ENCODE measurements at places on chromosomes 16 and 17.

DNA sequence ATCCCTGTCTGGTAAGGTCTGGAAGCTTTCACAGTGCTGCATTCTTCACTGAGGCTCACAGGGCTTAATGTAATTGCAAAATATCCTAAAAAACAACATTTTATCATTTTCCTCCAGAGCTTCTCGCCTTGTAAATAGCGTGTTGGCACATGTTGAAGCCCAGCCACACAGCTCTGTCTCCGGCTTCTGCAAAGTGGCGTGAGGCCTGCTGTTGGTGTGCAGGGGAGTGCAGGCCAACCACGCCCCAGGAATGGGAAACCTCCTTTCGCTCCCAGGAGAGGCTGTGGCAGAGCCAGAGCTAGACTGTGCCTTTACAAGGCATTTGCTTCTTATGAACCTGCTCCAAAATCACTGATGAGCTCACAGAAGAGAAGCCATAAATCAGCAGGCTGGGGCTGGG lies 248.2 kb upstream of the MAF start:
- DNase-seq = no peak

GRCh38 chr16:5187402-5187952 lies 89.9 kb upstream of the EEF2KMT start:
- DNase-seq = no peak

DNA sequence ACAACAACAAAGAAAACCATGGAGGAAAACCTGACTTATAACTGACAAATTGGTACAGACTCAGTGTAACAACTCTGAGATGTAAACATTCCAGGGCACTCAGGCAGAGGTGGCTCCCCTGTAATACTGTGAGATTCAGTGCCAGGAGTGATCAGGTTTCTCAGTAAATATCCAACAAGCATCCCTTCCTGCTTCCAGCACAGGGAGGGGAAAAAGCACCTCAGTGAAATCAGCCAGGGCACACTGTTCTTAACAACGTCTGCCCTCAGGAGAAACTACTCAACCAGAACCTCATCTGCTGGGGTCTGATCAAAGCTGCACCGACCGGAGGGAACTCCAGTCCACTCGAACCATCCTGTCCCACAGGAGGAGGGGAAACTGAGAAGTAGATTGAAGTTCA lies 52.3 kb downstream of the AMFR start:
- no peak for DNase-seq

DNA sequence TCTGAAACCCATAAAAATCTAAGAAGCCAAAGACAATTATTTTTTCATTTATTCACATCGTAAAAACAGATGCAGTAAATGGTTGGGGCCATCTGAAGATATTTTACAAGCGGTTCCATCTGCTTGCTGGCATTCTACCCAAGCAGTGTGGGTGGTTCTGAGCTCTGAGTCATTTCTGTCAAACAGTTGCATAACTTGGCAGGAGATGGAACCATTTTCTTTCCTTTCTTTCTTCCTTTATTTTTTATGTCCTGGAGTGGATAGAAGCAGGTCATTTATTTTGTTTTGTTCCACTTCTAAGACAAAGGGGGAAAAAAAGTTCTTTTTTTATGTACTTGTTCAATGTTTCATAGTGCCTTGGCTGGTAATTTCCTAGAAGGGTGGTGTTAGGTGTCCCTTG lies 1151.9 kb upstream of the GOT2 start:
- peak; percentile 66 for DNase-seq

- DNase-seq = no peak
These were observed 173.8 kb downstream of the CDH11 start for GRCh38 chr16:64948056-64948455.

- no peak for DNase-seq
These were observed 575.2 kb upstream of the CDH11 start for GRCh38 chr16:65697065-65697464.

DNA sequence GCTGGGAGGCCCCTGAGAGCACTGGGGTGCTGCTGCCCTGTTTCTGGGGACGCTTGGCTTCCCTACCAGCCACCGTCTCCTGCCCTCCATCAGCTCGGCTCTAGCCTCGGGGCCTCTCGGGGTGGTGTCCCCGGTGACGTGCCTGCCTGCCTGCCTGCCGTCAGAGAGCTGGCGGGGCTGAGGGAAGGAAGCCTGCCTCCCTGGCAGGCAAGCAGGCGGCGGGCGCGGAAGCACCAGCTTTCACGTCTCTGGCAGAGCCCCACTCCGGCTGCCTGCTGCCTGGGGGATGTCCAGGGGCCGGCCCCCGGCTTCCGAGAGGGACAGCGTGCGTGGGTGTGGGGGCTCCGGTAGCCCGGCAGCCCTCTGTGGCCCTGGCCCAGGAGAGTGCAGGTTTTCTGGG lies 9.3 kb downstream of the CENPX start:
- DNase-seq = no peak

- no peak for DNase-seq
These were observed 12.8 kb downstream of the LRRC36 start for GRCh38 chr16:67339453-67339852.

GRCh38 chr17:73541111-73541510 lies 103.1 kb downstream of the SDK2 start:
- no peak for DNase-seq

GRCh38 chr16:30474074-30474452 lies 1.5 kb downstream of the ITGAL start:
- DNase-seq = no peak

- DNase-seq = no peak
These were observed 571 bp downstream of the TIMP2 start for GRCh38 chr17:78924481-78925151.

DNA sequence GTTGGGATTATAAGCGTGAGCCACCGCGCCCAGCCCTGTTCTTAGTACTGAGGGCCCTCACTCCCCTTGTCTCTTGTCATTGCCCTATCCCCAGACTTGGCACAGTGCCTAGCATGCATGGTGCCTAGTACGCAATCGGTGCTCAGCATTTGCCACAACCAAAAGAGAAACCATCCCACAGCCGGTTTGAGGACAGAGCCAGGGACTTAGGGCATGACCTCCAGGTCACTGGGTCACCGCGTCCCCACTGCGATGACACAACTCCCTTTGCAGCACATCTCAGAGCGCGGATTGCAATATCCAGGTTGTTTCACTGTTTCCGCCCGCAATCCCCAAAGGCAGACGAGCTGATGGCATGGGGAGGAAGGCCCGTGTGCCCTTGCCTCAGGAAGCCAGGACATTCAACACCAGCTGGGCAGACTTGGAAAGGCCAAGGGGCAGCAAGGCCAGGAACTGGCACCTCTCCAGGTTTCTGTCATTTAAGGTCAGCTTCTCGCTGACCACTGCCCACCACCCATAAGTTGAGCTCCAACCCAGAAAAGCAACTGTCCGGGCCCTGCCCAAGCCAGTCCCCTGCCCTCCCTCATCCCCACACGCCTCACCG lies 274.5 kb downstream of the MRTFB start:
- DNase-seq = no peak

DNA sequence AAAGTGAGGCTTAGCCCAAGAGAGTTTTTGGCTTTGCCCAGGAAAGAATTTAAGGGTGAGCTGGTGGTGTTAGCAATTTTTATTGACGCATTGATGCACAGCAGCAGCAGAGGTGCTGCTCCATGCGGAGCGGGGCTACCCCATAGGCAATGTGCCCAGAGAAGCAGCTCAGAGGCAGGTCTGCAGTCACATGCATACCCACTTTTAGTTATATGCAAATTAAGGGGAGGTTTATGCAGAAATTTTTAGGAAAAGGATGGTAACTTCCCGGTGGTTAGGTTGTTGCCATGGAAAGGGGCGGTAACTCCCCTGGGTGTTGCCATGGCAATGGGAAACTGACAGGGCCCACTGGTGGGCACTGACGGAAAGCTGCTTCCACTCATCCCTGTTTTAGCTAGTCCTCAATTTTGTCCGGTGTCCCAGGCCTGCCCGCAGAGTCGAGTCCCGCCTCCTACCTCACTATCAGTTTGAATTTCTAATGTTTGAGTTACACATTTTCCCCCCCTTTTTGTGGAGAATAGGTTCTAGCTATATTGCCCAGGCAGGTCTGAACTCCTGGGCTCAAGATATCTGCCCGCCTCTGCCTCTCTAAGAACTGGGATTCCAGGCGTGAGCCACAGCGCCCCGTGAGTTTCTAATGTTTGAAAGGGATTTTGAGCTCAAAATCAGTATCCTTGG lies 10.4 kb upstream of the GJD3 start:
- no peak for DNase-seq

- no peak for DNase-seq
These were observed 20.2 kb downstream of the FOXN1 start for GRCh38 chr17:28526381-28526780.

DNA sequence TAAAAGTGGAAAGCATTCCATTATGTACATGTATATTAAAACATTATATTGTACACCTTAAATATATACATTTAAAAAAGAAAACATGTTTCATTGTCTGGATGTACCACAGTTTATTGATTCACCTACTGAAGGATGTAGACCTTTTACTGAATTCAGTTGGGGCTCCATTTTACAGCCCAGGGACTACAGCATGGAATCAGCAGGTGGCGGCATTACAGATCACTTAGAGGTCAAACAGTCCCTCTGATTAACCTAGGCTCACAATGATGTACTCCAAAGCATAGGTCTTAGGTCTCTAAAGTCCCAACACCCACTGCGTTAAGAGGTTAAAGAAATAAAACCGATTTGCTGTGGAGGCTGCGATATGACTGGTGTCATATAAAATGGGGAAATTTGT lies 490.9 kb downstream of the SHISA9 start:
- DNase-seq = no peak

- DNase-seq = no peak
These were observed at the start of gene MMP2 for GRCh38 chr16:55478827-55479429. TSS of gene MMP2 (plus strand) at chr16:55479198. CDS start at chr16:55479480, 282 bp downstream.

DNA sequence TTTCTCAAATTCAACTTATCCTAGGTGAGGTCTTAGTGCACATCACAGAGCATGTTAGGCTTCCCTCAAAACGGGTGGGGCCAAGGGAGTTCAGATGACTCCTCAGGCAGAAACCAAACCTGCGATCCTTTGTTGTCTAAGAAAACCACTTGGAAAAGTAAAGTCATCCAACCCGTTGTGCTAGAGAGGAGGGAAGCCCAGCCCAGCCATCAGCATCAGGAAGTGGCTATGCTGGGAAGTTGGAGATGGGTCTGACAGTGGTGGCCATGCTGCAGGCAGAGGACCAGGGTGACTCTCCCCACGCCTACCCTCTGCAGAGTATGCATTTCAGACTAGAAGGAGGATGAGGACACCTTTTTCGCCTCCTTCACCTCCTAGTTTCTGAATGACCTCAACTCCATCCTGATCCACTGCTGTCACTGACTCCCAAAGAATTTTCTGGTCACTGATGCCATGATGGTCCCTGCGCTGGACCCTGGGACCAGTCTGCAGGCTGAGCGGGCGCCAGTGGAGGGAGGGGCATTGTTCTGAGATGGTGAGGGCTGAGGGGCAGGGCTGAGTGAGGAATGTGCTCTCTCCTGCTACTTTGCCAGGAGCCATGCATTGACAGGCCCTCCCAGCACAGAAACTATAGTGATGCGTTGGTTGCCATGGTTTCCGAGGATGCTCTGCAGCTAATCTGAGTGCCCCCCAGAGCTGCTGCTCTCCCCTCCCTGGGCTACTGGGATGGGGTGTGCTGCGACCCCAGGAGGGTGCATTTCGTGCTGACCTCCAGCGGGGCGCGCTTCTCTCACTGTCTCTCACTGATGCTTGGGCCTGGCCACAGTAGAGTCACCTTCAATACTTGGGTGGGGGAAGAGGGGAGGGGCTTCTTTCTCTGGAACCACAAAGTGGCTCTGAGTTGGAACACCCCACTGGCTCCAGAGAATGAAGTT lies 20.4 kb downstream of the ALOX12B start:
- no peak for DNase-seq

GRCh38 chr17:40361063-40361924 lies 3.2 kb downstream of the GJD3 start:
- DNase-seq = no peak

- no peak for DNase-seq
These were observed 17.1 kb upstream of the CCR7 start for GRCh38 chr17:40582328-40582901.

DNA sequence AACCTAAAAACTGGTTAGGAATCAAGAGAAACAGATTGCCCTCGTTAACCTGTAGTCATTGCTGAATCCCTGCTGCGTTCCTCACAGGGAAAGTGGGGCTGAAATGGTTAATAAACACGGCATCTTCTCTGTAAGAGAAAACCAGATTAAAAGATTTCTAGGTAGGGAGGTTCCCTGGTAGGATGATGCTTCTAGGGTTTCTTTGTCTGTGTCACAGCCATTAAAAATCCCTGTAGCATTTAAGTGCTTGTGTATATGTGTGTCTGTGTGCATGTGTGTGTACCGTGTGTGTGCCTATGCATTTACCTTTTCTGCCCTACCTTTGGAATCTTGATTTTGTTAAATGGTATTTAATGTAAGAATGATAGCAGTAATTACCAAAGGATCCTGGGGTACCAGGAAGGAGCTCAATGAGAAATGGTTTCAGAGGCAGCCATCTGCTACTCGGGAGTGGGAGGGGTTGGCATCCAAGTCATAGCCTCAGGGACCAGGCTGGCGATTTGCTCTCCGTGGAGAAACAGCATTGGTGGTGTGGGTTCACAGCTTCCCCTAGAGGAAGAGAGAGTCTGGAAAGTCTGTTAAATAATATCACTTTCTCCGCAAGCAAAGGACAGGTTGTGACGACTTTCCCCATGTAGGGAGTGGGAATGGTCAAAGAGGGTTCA lies 177.1 kb downstream of the HS3ST4 start:
- no peak for DNase-seq

- peak; percentile 66 for DNase-seq
These were observed 4.1 kb upstream of the PITPNA start for GRCh38 chr17:1566505-1567199.

- DNase-seq = no peak
These were observed 97.9 kb upstream of the ZNF469 start for GRCh38 chr16:88284626-88285513.

DNA sequence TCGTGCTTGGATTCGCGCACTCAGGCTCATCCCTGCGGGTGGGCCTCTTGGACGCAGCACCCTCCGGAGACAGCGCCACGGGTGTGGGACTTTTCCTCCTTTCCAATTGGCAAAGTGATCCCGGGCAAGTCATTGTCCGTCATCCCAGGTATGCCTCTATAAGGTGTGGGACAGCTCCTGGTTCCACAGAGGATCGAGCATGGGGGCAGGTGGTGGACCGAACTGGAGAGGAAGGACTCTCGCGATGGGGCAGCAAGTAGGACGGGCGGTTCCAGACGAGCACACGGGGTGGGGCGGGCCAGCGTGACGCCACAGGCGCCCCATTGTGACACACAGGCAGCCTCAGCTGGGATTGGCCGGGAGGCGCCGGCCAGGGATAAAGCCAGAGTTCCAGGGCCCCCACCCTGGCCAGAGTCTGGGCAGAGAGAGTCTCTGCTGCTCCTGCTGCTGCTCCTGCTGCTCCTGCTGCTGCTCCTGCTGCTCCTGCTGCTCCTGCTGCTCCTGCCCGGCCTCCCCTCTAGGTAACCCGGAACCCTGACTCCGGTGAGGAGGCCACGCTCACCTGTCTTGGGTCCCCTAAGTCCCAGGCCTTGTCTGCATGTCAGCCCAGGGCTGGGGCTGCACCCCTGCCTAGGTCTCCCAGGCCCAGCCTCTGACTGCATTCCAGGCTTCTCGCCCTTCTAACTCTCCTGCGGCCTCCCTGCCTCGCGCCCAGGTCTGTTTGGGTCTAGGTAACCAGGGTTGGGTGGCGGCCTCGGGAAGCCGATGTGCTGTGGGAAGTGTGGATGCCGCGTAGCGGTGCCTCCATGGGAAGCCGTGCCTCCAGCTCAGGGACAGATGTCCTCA lies 38.5 kb upstream of the SLC47A1 start:
- no peak for DNase-seq
